ENCODE measurements at places on chromosomes 4 and X.

- DNase-seq = no peak
Observed at GRCh38 chr4:110877778-110878370, 255.0 kb upstream of the PITX2 start.

GRCh38 chr4:78512357-78512920, 39.1 kb upstream of the ANXA3 start:
- DNase-seq = no peak

- no peak for DNase-seq
Observed at GRCh38 chr4:82861529-82861928, 29.4 kb downstream of the SEC31A start.

- DNase-seq = no peak
Observed at GRCh38 chr4:155972098-155972497, 18.4 kb upstream of the CTSO start.

DNA sequence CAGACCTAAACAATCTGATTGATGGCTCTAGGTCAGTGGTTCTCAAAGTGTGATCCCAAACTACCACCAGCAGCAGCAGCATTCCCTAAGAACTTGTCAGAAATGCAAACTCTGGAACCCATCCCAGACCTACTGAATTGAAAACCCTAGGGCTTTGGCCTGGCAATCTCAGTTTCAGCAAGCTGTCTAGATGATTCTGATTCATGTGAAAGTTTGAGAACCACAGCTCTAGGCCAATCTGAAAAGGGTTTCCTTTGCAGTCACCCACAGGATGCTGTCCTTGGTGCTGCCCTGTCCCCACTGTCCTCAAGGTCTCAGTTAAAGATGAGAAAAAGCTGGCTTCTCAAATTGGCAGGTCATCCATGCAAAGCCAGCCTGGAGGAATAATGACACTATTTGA, 34.8 kb downstream of the SMPX start:
- DNase-seq = no peak

- DNase-seq = no peak
Observed at GRCh38 chrX:288561-288991, 7.4 kb downstream of the PLCXD1 start.

DNA sequence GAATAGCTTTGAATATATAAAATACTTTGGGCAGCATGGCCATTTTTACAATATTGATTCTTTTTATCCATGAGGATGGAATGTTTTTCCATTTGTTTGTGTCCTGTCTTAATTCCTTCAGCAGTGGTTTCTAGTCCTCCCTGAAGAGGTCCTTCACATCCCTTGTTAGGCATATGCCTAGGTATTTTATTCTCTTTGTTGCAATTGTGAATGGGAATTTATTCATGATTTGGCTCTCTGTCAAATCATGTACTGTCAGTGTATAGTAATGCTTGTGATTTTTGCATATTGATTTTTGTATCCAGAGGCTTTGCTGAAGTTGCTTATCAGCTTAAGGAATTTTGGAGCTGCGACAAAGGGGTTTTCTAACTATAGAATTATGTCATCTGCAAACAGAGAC, 18.5 kb downstream of the UGT2B15 start:
- DNase-seq = no peak

GRCh38 chr4:7581477-7581876, 146.7 kb upstream of the PSAPL1 start:
- DNase-seq = no peak

GRCh38 chr4:168154546-168155277, 62.4 kb downstream of the ANXA10 start:
- DNase-seq = no peak

DNA sequence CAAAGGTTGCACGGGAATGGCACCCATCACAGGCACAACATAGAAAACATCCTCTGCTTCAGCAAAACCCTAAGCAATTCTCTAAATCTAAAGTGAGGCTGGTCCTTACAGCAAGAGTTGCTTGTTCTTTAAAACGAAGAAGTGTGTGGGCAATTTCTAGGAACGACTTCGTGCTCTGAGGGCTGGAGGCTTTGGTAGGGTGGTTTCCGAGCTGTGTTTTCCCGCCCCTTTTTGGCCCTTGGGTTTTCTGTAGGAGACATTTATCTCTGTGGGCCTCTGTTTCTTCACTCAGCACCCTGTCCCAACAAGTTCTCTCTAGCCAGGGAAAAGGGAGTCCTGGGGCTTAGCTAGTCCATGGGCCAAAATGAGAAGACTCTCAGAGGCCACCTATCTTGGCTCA, 84.2 kb downstream of the SLC2A9 start:
- DNase-seq = no peak

GRCh38 chr4:110061076-110061475, 137.3 kb downstream of the ELOVL6 start:
- DNase-seq = no peak

DNA sequence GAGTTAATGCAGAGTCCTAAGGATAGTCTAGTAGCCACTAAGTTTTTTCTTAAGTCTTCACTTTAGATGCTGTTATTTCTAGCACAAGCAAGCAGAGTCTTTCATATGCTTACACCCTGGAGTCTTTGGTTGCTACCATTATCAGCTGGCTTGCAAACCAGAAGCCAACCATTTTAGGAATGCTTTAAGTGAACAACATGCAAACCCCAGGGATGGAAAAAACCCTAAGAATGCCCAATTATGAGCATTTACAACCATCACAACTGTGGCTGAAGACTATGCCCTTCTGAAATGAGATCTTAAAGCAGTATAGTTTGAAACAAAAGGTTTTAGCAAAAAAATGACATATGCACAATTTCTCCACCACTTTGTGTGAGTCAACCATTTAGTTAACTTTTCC, 6.6 kb downstream of the MID1IP1 start:
- no peak for DNase-seq

GRCh38 chr4:36081185-36081584, 163.1 kb downstream of the ARAP2 start:
- no peak for DNase-seq

DNA sequence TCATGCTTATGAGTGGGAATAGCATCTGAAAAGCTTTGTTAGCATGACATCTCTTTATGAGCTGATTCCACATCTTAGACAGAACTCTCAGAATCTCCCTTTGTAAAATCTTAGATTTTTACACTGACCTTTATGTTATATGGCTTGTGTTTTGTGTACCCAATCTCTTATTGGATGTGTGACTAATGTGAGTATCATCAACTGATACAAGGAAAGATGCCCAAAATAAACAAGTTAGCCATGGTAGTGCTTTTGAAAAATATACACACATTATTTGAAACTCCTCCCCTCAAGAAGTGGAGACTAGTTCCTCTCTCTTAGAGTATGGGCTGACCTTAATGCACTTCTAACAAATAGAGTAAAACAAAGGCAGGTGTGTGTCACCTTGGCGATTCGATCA, 160.1 kb upstream of the NRK start:
- DNase-seq = no peak

GRCh38 chrX:24672701-24673190, 21.0 kb upstream of the POLA1 start:
- DNase-seq = no peak

DNA sequence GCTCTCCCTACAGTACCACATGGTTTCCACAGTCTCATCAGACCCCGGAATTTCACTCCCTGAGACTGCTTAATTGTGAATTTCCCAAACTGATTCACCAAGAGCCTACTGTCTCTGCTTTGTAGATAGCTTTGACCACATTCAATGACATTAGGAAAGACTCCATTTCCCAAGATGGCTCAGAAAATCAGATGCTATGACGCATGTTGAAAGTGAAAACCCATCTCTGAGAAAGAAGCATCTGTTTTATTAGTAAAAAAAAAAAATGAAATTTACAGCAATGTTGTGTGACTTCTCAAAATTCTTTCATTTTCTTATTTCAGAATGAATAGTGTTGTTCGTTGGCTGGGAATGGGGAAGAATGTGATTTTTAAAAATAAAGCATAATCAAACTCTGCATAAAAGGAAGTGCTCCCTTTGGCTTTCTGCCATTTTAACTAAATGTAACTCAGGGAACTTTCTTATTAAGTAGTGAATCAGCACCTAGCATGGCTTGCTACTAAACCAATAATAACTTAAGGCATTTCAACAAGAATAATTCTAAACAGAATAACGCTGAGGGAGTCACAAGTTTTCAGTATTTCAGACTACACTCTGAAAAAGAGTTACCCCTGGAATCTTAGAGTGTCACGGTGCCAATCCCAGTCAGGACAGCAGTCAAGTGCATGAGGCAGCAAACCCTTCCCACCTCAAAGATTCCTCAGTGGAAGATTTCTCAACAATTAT, 97.4 kb upstream of the MYOZ2 start:
- DNase-seq = no peak

DNA sequence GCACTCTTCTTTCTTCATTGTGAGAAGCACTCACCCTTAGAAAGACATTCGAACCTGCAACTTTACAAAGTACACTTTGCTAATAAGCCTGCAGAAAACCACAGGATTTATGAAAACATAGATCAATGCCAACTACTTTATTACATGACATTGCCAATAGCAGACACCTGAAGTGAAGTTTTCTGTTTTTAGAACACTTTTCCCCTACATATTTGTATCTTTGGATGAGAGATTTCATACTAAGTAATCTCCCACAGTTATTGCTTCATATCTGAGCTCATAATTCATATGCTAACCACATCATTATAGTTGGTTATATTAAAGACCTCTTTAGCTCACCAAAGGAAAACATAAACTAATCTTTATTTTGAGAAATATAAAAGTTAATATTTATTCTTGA, 276.5 kb upstream of the CTSO start:
- DNase-seq = no peak

DNA sequence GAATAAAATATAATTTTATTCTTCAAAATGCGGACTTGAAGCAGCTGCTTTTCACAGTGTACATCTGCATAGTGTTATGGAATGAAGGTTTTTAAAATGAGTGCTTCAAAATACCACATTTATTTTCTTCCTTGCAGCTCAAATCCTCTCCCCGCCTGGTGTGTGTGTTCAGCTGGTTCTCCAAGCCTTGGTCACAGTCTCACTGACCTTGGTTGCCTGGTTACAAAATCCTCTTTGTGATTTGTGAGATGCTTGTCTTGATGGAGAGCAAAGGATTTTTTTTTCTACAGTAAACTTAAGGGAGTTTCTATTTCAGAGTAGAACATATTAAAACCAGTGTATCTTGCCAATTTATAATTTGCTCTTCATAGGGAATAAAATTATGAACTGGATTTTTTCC, 139.2 kb downstream of the PCDH18 start:
- DNase-seq = no peak

- no peak for DNase-seq
Observed at GRCh38 chr4:25860586-25861279, 2.1 kb downstream of the SEL1L3 start.

Measured in NCI-H1436 treated with DMSO at 0.1 percent for 48 hours (cell line).